Activated T-cell treated with anti-CD3 and anti-CD28 coated beads, Interleukin-2, amount 50 U/mL, for 1 hour (primary cell): ENCODE measurements at places on chromosomes 13 and 19.

DNA sequence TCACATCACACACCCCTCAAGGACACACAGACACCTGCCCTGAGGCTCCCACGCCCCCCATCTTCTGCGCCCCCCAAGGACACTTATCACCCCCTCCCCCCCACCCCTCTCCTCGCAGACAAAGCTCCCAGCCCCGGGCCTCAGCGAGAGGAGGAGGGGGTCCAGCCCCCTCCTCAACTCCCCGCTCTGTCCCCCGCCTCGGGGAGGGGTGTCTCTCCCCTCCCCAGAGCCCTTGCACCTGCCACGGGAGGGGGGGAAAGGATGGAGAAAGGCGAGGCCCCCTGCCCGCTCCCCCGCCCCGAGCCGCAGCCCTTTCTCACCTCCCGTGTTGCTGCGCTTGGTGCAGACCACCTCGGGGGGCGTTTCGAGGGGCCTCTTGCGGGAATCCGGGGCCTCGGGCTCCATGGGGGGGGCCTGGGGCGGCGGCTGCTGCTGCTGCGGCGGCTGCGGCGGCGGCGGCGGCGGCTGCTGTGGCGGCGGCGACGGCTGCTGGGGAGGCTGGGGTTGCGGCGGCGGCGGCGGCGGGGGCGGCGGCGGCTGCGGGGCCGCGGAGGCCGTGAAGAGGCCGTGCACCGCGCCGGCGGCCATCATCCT, 621 bp downstream of the NOVA2 start:
- DNase-seq = peak; percentile 24

GRCh38 chr13:72696579-72696978, 30.9 kb downstream of the MZT1 start:
- no peak for DNase-seq

GRCh38 chr13:24068472-24068871, 92.0 kb upstream of the SPATA13 start:
- no peak for DNase-seq

DNA sequence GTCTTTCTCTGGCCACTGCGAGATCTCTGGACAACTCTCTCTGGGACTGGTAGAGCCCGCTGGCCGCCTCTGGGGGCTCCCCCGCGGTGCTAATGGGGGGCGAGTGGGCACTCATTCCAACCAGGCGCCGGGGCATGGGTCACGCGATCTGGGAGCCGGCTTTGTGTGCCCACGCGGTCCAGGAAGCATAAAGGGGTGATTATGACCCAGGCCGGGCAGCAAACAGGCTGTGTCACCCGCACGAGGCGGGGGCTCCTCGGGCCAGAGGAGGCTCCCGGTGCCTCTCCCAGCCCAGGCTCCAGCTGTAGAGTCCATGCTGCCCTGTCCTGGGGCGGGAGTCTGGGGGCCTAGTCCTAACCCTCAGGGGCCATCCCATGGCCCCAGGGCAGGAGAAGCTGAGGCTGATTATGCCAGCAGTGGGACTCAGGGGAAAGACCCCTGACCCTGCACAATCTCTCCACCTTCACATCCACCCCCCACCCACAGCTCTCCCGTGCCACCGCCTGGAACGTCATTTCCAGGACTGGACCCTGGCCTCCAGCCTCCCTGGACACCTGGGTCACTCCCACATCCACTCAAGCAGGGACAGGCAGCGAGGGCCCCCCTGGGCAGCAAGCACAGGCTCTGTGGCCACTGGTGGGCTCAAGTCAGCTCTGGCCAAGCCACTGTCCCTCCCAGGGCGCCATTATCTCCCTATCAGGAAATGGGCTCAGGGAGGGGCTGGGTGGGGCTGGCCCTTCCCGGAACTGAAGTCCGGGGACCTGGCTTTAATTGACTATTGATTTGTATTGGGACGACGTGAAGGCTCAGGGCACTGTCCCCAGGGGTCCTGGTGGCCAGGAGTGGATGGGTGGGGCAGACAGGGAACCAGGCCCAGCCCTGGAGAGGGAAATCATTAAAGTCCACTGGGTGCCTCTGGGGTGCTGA, 50.0 kb downstream of the PTPRS start:
- no peak for DNase-seq

GRCh38 chr19:5894704-5895349, 8.8 kb downstream of the NDUFA11 start:
- DNase-seq = no peak

DNA sequence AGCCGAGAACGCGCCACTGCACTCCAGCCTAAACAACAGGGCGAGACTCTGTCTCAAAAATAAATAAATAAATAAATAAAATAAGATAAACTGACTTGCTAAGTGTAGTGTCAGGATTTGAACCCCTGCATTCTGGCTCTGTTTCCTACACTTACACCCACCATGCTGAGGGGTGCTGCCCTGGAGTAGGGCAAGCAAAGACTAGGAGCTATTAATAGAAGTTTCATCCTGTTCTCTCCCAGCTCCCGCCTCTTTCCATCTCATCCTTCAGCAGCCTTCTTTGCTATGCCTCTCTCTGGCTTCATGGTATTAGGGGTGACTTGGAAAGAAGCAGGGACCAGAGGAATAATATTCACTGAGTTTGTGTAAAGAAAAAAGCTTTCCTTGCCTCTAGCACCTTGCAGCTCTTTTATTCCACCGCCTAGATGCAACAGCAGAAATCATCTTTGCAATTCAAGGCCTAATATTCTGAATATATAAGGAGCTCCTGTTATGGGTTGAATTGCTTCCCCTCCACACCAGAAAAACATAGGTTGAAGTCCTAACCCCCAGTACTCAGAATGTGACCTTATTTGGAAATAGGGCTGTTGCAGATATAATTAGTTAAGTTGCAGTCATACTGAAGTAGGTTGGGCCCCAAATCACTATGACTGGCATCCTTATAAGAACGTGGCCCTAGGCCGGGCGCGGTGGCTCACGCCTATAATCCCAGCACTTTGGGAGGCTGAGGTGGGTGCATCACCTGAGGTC, 8.7 kb upstream of the PLAUR start:
- no peak for DNase-seq

DNA sequence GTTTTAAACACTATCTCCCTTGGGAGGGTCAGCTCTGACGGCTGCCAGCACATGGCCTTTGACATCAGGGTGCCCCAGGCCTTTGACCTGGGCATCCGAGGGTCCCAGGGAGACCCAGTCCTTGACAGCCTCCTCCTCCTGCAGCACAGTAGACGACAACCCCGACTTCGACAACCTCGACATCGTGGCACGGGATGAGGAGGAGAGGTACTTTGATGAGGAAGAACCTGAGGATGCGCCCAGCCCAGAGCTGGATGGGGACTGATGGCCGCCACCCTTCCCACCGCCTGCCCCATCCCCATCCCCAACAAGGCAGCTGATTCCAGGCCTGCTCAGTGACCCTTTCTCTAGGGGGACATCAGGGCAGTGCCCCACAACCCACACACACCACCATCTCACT, 12.5 kb downstream of the CCDC97 start:
- DNase-seq = no peak

DNA sequence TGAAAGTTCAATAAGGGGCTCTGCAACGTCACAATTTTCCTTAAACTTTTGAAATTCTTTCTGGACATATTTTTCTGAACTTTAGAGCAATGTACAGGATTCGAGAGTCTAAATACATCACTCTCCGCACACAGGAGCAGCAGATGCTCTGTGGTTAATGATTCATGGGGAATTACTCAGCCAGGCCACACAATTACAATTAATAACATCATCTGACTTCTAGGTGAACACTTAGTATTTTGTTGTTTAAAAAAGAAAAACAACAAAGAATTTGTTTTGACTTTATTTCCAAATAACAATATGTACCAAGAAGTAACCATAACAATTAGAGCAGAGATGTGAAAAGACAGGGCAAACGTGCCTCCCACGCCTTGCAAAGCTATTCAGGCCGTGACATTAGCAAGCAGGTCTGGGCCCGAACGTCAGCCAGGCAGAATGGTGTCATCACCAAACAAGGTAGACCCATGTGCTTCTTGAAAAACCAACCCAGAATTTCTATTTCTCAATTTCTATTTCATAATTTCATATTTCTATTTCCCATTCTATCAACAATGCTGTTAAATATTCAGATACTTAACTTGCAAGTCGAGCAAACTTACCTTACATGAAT, 236.3 kb downstream of the COL4A1 start:
- DNase-seq = no peak

DNA sequence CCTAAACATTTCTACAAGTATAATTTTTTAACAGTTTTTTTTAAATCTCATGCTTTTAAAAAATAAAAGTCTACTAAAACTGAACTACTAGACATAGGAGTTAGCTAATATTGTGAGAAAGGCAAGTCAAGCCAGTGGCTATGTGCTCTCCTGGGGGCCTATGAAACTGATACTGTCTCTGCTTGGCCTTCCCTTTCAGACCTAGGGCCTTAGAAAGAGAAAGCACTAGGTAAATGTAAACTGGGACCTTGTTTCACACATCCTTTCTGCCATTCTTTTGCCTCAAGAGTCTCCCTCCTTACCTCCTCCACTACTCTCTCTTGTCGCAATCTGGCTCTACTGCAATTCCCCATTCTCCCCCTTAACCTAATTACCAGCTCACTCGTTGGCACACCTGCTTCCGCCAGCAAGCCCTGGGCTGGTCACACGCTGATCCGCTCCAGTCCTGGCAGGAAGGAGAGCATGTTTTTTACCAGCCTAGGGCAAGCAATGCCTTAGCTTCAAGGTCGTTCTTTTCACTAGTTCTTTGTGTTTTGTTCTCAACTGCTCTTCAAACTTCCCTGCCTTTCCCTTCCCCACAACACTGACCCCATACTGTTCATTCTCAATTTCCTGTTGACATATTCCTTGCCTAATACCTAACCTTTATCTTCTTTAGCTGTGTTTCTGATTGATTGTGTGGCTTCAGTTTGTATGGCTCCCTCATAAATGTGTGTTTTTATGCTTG, 23.1 kb downstream of the TBC1D4 start:
- DNase-seq = no peak

DNA sequence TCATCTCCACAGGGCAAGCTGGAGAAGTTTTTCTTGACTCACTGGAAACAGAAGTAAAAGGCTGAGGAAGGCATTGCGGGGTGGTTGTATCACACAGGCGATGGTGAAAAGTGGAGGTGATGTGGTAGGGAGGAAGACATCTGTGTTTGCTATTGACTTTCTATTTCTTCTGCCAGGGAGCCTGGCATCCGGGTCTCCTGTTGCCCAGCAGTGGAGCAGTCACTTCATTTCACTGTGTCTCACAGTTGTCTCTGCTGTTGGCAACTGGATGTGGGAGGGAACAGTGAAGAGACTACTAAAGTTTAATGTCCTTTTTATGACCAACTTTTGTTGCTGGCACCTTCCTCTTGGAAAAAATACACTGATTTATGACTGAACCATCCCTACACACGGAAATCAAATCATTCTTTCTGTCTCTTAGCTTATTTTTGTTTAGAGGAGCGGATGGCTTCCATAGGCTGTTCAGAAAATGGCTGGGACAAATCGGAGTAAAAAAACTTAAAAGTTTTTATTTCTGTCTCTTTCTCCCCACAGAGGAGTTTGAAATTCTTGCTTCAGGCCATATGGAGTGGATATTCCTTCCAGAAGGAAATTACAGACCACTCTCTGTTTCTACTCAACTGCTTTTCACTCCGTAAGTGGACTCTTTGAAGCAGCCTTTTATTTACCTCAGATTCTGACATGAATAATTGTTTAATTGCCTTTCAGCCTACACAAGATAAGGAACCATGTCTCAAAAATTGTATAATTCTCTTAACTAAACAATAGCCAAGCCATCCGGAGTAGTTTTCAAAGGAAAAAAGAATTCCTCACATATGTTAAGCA, 23.8 kb upstream of the MEDAG start:
- no peak for DNase-seq

GRCh38 chr13:88303605-88304004, 632.4 kb downstream of the SLITRK5 start:
- no peak for DNase-seq

DNA sequence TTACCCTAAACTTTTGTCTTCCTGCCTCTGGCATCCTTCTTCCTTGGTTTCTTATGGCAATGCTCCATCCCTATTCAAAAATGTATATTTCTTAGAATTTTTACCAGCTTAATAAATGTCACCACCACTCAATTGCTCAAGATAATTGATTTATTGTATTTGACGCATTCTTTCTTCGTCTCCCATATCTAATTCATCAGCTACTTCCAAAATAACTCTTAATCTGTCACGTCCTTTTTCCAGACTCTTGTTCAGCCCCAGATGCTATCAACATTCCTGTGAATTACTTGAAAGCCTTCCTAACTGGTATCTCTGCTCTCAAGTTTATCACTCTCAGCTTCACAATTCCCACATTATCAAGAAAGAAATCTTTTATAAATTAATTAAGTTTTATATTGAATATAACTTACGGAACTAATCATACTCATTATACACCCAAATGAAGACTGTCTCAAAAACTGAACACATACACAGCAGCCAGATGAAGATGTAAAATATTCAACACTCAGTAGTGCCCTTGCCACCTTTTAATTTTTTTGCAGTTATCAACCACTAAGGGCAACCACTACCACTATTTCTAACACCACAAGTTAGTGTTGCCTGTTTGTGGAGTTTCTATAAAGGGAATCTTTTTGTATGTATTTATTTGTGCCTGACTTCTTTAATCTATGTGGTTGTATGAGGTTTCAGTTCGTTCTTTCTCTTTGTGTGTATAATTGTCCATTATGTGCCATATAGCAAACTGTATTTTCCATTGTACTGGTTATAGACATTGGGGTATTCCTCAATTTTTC, 2295.4 kb downstream of the PCDH9 start:
- DNase-seq = no peak

- peak; percentile 54 for DNase-seq
Observed at GRCh38 chr13:24618011-24618955, 61.9 kb upstream of the ATP12A start.

- no peak for DNase-seq
Observed at GRCh38 chr19:50380137-50380536, 3.9 kb downstream of the NR1H2 start.

DNA sequence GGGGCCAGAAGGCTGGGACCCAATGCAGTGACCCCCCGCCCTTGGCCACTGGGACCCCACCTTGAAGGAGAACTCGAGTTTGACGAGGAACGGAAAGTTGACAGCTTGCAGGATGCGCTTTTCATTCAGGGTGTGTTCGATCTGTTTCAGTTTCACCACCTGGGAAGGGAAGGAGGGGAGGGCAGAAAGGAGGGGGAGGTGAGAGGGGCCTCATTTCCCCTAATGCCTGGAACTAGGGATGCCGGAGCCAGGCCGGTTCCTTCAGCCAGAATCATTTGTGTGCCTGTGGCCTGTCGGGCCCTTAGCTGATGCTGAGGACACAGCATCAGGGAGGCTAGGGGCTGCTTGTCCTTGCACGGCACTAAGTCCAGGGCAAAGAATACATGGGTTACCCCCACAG, 12.2 kb upstream of the SAMD1 start:
- DNase-seq = no peak

DNA sequence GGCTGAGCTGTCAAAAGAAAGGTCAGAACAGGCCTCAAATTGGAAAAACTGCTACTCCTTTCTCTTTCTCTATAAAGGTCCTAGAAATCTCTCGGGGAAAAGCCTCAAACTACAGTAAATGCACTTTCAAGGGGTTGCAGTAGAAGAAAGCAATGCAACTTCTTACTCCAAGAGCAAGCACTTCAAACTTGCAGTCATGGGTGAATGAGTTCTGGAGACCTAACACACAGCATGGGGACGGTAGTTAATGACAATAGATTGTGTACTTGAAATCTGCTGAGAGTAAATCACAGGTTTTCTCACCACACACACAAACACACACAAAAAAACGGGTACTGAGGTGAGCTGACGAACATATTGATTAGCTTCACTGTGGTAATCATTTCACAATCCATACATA, 11.8 kb downstream of the TUBGCP3 start:
- DNase-seq = no peak
